ENCODE measurements at places on chromosomes 5 and 9. TPM values are rescaled to one million over a fixed set of nuclear protein-coding genes. Genes with fewer than 3 reads are reported as not detected.

The FAM221B gene
- total RNA-seq = not detected

The F2RL2 gene
- total RNA-seq = 8.3 TPM

The TMEM215 gene
- not detected for total RNA-seq

The C5orf52 gene
- not detected for total RNA-seq

The MEF2C gene
- 1.9 TPM for total RNA-seq

The C5orf46 gene
- total RNA-seq = not detected

The SPATA31E1 gene
- not detected for total RNA-seq

The LHX6 gene
- total RNA-seq = not detected

The LCN9 gene
- total RNA-seq = not detected

The DMRT3 gene
- total RNA-seq = not detected

The GDNF gene
- total RNA-seq = not detected

The JADE2 gene
- 27.9 TPM for total RNA-seq

The RNF183 gene
- not detected for total RNA-seq

The SELENOP gene
- 30.4 TPM for total RNA-seq

Measured in bronchus fibroblast of lung (primary cell).